SW480 (cell line): ENCODE measurements at places on chromosomes 12 and 14.

DNA sequence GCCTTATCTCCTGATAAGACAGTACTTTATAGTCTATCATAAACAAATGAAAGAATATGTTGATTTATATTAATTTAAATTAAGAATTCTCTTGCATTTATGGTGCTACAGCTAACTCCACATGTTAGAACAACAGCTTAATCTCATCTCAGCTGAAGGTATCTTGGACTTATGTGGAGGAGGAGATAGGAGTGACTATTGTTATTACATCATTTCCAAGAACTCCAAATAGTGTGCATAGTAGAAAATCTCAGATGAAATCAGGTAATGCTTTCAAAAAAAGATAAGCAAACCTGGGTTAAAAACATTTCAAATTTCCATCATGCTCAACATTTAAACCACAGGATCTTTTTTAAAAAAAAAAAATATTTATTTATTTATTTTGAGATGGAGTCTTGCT is 31.3 kb upstream of the ISM2 start:
- DNase-seq, result no peak

- peak; percentile 36 for DNase-seq
These were observed 123.4 kb downstream of the SLC25A47 start for GRCh38 chr14:100446572-100446971.

- no peak for DNase-seq
These were observed 28.6 kb downstream of the TRHDE start for GRCh38 chr12:72300728-72301127.

- no peak for DNase-seq
These were observed 36.9 kb downstream of the NRDE2 start for GRCh38 chr14:90294872-90295271.

- no peak for DNase-seq
These were observed 53.8 kb downstream of the SCARB1 start for GRCh38 chr12:124809878-124810277.

DNA sequence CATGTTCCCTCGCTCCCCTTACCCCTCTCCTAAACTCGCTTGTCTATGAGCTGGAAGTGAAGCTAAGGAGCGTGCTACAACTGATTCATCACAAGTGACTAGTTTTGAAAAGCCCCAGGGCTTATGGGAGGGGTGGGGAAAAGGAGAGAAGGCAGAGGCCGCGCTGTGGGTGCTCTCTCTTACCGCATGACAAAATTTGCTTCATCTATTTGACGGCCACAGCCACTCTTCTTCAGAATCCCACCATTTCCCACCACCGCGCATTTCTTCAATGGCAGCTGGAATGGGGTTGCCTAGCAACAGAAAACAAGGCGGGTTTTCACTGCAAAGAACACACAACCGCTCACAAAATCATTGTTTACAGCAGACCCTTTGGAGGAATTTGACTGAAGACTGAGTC is 79.4 kb downstream of the ST8SIA1 start:
- DNase-seq, result no peak

- DNase-seq, result no peak
These were observed 4.1 kb upstream of the PAX9 start for GRCh38 chr14:36657399-36658122.

GRCh38 chr12:41459906-41460214 is 271.7 kb downstream of the PDZRN4 start:
- DNase-seq, result no peak

GRCh38 chr14:77541905-77542304 is 43.3 kb upstream of the ISM2 start:
- no peak for DNase-seq

DNA sequence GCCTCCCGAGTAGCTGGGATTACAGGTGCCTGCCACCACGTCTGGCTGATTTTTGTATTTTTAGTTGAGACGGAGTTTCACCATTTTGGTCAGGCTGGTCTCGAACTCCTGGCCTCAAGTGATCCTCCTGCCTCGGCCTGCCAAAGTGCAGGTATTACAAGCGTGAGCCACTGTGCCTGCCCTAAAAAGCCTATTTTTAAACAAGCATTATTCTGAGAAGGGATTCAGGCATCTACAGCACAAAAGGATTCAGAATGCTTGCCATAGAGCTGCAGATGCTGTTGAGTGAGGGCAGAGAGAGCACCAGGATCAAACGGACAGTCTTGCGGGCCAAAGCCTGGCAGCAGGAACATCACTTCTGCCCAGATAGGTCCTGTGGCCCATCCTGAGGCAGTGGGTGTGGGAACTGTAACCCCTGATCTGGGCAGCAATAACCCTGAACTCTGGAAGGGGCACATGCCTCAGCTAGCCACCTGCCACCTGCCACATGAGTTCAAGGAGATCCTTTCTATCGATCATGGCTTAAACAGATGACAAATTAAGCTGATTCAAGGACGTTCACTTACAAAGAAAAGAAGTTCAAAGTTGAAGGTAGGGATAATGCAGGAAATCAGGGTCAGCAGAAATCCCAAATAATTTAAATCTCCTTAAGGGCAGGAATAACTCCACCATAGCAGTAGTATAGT is 16.8 kb upstream of the SNX6 start:
- no peak for DNase-seq

- no peak for DNase-seq
These were observed 4.9 kb downstream of the TMEM121 start for GRCh38 chr14:105531088-105531893.

GRCh38 chr12:13248964-13249363 is 52.4 kb downstream of the EMP1 start:
- DNase-seq, result no peak

DNA sequence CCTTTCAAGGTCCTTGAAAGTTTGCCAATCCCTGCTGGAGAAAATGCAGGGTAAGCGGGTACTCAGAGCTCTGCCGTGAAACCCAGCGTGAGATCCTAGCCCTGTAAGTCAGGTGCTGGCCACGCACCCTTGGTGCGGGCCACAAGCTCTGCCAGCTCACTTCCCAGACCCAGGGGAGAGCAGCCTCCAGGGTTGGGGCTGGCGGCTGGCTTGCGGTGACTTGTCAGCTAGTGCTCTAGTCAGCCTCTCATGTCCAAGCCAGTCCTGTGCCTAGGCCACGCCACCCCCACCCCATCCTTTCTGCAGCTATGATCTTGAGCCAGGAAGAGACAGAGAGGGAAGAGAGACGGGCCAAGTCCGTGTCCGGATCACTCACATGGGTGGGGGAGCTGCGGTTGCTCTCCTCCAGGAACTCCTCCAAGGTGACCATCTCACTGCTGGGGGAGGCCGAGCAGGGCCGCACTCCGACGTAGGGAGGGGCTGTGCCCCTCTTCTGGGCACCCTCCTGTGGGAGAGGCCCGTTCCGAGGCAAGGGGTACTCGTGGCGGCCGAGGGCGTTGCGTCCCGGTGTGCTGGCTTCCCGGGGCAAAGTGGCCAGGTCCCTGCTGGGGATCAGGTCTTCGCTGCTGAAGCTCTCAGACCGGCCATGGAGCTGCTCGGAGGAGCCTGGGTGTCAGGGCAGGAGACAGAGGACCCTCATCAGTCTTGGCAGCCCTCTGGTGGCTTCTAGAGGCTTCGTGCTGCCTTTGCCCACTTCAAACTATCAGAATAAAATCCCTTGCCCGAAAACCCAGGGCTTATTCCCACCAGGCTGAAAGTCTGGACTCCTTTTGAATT is 33.3 kb upstream of the GPR68 start:
- no peak for DNase-seq
